Activated T-helper 1 cell treated with anti-CD3 and anti-CD28 coated beads, Interleukin-12 subunit alpha, Interleukin-12 subunit beta, Interleukin-2, Interleukin-4 antibody, amounts not matched to agents 30 ng/mL and 10 ng/mL and 1 ng/mL, durations not matched to agents 14 hours and 24 hours and 36 hours (primary cell): ENCODE measurements at places on chromosomes 12 and 14.

- H3K4me3 ChIP-seq, result no peak overlapping the region
- no peak overlapping the region for H3K27ac ChIP-seq
- peaks cover 27% of the 10 kb centered on the region for H3K4me1 ChIP-seq
- peaks cover 8% of the 10 kb centered on the region for H3K36me3 ChIP-seq
Measured at GRCh38 chr12:124490584-124491305, 76.7 kb downstream of the NCOR2 start.

- no peak overlapping the region for H3K27ac ChIP-seq
- no peaks in the 10 kb centered on the region for H3K36me3 ChIP-seq
- H3K4me1 ChIP-seq, result no peaks in the 10 kb centered on the region
- H3K27me3 ChIP-seq, result no peaks in the 10 kb centered on the region
- DNase-seq, result no peak
Measured at GRCh38 chr12:5585178-5585577, 153.3 kb downstream of the NTF3 start.

DNA sequence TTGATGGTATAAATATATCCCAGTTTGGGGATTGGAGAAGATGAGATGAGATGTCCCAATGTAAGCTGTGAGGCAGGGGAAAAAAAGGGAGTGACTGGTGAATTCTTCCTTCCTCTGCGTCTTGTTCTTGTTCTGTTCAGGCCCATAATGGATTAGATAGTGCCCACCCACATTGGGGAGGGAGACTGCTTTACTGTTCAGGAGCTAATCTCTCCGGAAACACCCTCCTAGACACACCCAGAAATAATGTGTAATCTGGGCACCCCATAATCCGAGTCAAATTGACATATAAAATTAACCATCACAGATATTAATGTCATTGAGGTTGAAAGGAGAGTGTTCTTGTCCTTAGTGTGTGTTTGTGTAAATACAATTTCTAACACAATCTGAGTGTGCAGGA lies 29.3 kb downstream of the ETV6 start:
- no peak overlapping the region for H3K27ac ChIP-seq
- peaks cover 71% of the 10 kb centered on the region for H3K4me1 ChIP-seq
- H3K4me3 ChIP-seq, result no peak overlapping the region

DNA sequence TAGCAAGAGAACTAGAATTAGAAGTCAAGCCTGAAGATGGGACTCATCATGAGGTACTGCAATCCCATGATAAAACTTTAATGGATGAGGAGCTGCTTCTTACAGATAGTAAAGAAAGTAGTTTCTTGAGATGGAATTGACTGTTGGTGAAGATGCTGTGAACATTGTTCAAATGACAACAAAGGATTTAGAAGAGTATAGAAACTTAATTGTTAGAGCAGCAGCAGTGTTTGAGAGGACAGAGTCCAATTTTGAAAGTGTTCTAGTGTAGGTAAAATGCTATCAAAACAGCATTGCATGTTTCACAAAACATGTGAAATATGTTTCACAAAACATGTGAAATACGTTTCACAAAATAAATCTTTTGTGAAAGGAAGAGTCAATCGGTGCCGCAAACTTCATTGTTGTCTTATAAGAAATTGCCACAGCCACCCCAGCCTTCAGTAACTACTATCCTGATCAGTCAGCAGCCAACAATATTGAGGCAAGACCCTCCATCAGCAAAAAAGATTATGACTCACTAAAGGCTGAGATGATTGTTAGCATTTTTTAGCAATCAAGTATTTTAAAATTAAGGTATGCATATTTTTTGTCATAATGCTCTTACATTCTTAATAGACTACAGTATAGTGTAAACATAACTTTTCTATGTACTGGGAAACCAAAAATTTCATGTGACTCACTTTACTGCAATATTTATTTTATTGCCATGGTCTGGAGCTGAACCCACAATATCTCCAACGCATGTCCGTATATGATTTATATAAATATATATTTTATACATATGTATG lies 173.4 kb upstream of the BMP4 start:
- DNase-seq, result no peak
- no peak overlapping the region for H3K27ac ChIP-seq
- no peak overlapping the region for H3K4me3 ChIP-seq
- no peaks in the 10 kb centered on the region for H3K27me3 ChIP-seq

DNA sequence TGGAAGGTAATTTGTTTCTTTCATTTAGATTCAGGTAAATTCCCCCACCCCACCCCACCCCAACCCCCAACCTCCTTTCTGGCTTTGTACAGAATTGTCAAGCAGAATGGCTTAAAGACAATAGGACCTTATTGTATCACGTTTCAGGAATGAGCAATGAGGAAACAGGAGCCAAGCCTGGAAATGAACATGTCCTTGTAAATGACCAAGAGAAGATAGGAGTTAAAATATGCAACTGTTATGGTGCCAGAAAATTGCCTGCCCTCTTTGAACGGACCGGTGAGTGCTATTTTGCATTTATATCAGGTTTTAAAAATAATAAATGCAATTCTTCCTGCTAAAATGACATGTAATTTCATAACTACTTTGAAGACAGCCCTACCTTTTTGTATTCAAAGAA lies 141.6 kb upstream of the PELI2 start:
- no peak for DNase-seq
- no peak overlapping the region for H3K27ac ChIP-seq
- no peaks in the 10 kb centered on the region for H3K36me3 ChIP-seq
- no peaks in the 10 kb centered on the region for H3K4me1 ChIP-seq
- peaks cover 4% of the 10 kb centered on the region for H3K27me3 ChIP-seq
- no peak overlapping the region for H3K4me3 ChIP-seq

- no peak overlapping the region for H3K4me3 ChIP-seq
- no peaks in the 10 kb centered on the region for H3K36me3 ChIP-seq
- no peaks in the 10 kb centered on the region for H3K4me1 ChIP-seq
- DNase-seq, result no peak
- H3K27ac ChIP-seq, result no peak overlapping the region
Measured at GRCh38 chr12:129753586-129753985, 150.2 kb downstream of the TMEM132D start.

DNA sequence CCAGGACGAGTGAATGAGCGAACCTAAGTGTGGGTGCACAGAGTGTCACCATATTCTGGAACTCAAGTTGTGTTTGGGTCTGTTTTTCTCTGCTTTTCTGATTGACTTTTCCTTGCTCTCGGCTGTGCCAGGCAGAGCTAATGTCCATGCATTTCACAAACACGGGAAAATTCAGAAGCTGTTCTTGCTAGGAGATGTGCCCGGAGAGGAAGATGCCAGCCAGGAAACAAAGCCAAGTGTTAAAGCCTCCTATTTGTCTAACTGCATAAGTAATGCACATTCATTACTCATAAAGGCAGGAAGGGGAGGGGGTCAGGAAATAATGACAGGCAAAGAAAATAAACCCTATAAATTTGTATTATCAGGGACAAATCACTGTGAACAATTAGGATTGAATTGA lies 250.4 kb upstream of the SFSWAP start:
- H3K27me3 ChIP-seq, result peaks cover 10% of the 10 kb centered on the region
- no peak overlapping the region for H3K4me3 ChIP-seq
- DNase-seq, result no peak
- no peaks in the 10 kb centered on the region for H3K4me1 ChIP-seq
- H3K27ac ChIP-seq, result no peak overlapping the region
- no peaks in the 10 kb centered on the region for H3K36me3 ChIP-seq

DNA sequence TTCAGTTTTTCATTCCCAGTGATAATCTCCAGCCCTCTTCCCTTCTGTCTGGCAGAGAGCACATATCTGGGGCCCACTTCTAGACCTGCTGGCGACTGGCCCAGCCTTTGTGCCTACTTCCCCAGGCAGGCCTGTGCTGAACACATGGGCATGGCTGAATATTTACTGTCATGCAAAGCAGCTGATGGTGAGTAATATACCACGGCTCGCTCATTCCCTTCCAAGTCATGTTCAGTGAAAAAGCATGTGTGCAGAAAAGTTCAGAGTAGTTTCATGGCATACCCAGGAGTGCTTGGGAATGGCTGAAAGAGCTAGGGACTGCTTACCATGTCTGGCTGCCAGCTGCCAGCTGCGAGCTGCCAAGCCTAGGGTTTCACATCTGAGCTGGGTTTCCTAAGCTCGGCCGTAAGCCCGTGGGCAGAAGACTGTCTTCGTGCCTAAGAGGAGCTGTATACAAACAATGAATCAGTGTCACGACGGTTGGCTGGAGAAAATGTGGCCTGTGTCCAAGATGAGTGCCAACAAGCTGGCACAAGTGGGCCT lies 179.9 kb upstream of the PELI2 start:
- H3K27me3 ChIP-seq, result peaks cover 6% of the 10 kb centered on the region
- no peak for DNase-seq
- H3K27ac ChIP-seq, result no peak overlapping the region
- no peaks in the 10 kb centered on the region for H3K4me1 ChIP-seq

DNA sequence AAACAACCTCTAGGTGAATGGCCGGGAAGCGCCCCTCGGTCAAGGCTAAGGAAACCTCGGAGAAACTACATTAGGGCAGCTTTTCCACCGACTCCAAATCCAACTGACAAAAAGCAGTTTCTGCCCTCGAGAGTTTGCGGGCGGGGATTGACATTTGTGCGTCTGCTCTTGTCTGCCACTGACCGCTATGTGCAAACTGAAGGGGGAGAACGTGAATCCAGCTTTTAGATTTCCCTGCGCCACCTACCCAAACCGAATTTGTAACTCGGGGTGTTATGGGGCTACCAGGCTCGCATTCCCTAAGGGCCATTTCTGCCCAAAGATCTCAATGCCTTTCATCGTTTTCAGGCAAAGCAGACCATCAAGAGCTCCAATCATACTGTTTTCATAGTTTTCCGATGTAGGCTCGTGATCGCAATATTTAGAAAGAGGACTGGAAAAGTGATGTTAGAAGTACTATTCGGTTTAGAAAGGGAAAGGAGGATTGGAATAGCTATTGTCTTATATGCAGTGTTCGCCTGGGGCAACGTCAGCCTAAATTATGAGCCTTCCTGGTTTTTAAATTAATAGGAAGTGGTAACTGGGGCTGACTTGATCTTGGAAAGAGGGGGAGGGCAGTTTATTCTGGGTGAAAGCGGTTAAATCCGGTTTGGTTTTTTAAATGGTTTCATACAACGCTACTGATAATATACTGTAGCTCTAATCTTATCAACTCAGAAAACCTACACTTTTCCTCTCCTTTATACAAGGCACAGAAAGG lies 45.4 kb downstream of the BCAT1 start:
- H3K27me3 ChIP-seq, result peaks cover 5% of the 10 kb centered on the region
- H3K36me3 ChIP-seq, result peaks cover 9% of the 10 kb centered on the region
- peak overlapping the region; percentile 84 for H3K27ac ChIP-seq
- no peak for DNase-seq
- peaks cover 42% of the 10 kb centered on the region for H3K4me1 ChIP-seq
- H3K4me3 ChIP-seq, result peak overlapping the region; percentile 99

- H3K27ac ChIP-seq, result no peak overlapping the region
- H3K36me3 ChIP-seq, result no peaks in the 10 kb centered on the region
- no peak for DNase-seq
- no peaks in the 10 kb centered on the region for H3K4me1 ChIP-seq
Measured at GRCh38 chr14:99884834-99885648, 91.8 kb downstream of the EML1 start.

- peaks cover 25% of the 10 kb centered on the region for H3K4me1 ChIP-seq
- H3K27me3 ChIP-seq, result peaks cover 2% of the 10 kb centered on the region
- peak overlapping the region; percentile 35 for H3K27ac ChIP-seq
- H3K4me3 ChIP-seq, result peak overlapping the region; percentile 54
- H3K36me3 ChIP-seq, result peaks cover 3% of the 10 kb centered on the region
- no peak for DNase-seq
Measured at GRCh38 chr14:100215330-100215885, 23.5 kb upstream of the YY1 start.

DNA sequence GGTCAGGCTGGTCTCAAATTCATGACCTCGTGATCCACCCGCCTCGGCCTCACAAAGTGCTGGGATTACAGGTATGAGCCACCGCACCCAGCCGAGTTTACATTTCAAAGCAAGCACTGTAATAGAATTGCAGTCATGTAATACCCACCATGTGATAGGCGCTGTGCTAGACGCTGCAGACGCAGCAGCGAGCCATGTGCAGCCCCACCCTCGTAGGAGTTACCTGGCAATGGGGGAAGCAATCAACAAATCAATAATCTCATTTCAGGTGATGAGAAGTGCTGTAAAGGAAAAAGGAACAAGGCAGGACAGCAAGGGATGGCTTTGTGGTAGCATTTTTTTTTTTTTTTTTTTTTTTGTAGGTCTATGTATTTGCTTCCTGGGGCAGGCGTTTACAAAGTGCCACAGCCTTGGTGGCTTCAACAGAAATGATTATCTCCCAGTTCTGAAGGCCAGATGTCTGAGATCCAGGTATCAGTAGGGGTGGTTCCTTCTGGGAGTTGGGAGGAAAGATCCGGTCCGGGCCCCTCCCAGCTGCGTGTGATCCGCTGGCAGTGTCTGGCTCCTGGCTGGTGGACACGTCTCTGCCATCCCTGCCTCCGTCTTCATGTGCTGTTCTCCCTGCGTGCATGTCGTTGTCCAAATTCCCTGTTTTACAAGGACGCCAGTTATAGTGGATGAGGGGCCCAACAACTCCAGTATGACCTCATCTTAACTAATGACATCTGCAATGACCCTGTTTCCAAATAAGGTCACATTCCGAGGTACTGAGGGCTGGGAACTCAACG lies 72.8 kb downstream of the TNFAIP2 start:
- no peak overlapping the region for H3K4me3 ChIP-seq
- no peaks in the 10 kb centered on the region for H3K4me1 ChIP-seq
- H3K36me3 ChIP-seq, result no peaks in the 10 kb centered on the region
- DNase-seq, result no peak

- no peaks in the 10 kb centered on the region for H3K27me3 ChIP-seq
- peaks cover 12% of the 10 kb centered on the region for H3K36me3 ChIP-seq
- H3K27ac ChIP-seq, result no peak overlapping the region
- DNase-seq, result no peak
- no peaks in the 10 kb centered on the region for H3K4me1 ChIP-seq
Measured at GRCh38 chr12:124361074-124361970, 66.4 kb downstream of the RFLNA start.

DNA sequence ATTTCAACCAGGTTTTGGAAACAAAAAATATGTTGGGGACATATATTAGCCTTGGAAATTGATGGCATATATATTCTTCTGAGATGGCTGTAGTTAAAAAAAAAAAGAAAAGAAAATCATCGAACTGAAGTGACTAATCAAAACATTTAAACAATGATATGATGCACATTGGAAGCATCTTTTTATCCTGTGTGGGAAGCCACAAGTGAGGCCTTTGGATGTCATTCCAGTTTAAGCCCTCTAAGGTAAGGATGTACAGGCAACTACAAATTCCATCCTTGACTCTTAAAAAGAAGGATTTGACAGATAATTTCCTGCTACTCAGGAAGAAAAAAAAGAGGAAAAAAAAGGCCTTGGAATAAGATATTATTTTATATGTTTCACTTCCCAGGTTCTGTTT lies 9.6 kb upstream of the PTPRB start:
- peaks cover 5% of the 10 kb centered on the region for H3K4me1 ChIP-seq
- no peak for DNase-seq
- H3K4me3 ChIP-seq, result no peak overlapping the region
- no peak overlapping the region for H3K27ac ChIP-seq

DNA sequence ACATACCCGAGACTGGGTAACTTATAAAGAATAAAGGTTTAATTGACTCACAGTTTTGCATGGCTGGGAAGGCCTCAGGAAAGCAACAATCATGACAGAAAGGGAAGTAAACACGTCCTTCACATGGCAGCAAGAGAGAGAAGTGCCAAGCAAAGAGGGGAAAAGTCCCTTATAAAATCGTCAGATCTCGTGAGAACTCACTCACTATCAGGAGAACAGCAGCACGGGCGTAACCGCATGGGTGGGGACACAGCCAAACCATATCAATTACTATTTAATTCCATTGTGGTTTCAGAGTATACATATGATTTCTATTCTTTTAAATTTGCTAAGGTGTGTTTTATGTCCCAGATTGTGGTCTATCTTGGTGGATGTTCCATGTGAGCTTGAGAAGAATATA lies 117.9 kb downstream of the SCAF11 start:
- H3K27ac ChIP-seq, result no peak overlapping the region
- no peak overlapping the region for H3K4me3 ChIP-seq
- H3K36me3 ChIP-seq, result peaks cover 40% of the 10 kb centered on the region
- H3K27me3 ChIP-seq, result no peaks in the 10 kb centered on the region
- H3K4me1 ChIP-seq, result peaks cover 37% of the 10 kb centered on the region
